ENCODE measurements at places on chromosomes 5 and 9. TPM values are rescaled to one million over a fixed set of nuclear protein-coding genes. Genes with fewer than 3 reads are reported as not detected.
A peak's percentile ranks its signal among the peaks of the same experiment; 100 is the strongest.

- no peaks in the 10 kb centered on the region for H3K36me3 ChIP-seq
- H3K27ac ChIP-seq = no peak overlapping the region
- H3K4me3 ChIP-seq = no peak overlapping the region
- no peaks in the 10 kb centered on the region for H3K27me3 ChIP-seq
Observed at GRCh38 chr9:650362-650761, 191.1 kb upstream of the DMRT1 start.

DNA sequence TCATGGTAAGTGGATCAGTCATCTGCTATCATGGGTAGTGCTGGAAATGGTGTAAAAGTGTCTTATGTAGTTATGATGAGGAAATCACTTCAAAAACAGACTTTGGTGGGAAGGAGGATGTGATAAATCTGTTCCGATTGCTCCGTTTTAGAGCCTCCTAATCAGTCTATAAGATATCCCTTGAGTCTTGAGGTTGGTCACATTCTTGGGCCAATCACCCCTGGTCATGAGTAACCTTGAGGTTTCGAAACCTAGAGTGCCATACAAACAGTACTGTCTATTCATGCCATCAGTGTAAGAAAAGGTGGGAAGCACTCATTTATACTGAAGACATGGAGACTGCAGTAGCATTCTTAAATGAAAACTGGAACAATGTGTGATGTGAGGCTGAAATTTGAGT is 45.8 kb downstream of the LRRTM2 start:
- H3K4me3 ChIP-seq = no peak overlapping the region
- no peaks in the 10 kb centered on the region for H3K27me3 ChIP-seq
- no peak for DNase-seq
- no peaks in the 10 kb centered on the region for H3K36me3 ChIP-seq
- no peak overlapping the region for H3K27ac ChIP-seq

- no peaks in the 10 kb centered on the region for H3K27me3 ChIP-seq
- H3K27ac ChIP-seq = no peak overlapping the region
- peaks cover 14% of the 10 kb centered on the region for H3K36me3 ChIP-seq
- DNase-seq = no peak
- no peaks in the 10 kb centered on the region for H3K4me1 ChIP-seq
- H3K4me3 ChIP-seq = no peak overlapping the region
Observed at GRCh38 chr9:75084081-75084672, 3.8 kb downstream of the NMRK1 start.

GRCh38 chr5:6338135-6338534 is 40.2 kb downstream of the MED10 start:
- no peaks in the 10 kb centered on the region for H3K27me3 ChIP-seq
- H3K4me1 ChIP-seq = no peaks in the 10 kb centered on the region
- DNase-seq = no peak
- no peak overlapping the region for H3K27ac ChIP-seq
- no peaks in the 10 kb centered on the region for H3K36me3 ChIP-seq

DNA sequence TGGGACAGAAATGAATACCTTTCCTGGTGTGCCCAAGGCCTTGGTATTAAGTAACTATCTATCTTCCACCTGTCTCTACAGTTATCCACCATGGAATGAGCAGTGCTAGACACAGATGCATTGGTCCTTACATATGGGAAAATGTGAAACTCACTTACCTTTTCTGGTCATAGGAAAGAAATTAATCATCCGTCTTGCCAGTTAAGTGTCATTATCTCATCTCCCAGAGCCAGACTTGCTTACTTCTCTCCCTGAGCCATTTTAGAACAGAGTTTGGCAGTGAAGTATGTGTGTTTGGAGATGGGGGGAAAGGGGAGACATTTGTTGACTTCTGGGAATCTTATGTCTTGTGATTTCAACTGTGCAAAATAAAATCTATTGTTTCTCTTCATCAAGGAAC is 1211.0 kb upstream of the CDH6 start:
- H3K27ac ChIP-seq = no peak overlapping the region
- H3K4me3 ChIP-seq = no peak overlapping the region
- H3K27me3 ChIP-seq = no peaks in the 10 kb centered on the region

GRCh38 chr9:133545494-133546286 is 11.2 kb downstream of the ADAMTSL2 start:
- H3K27me3 ChIP-seq = no peaks in the 10 kb centered on the region
- no peak for DNase-seq
- no peaks in the 10 kb centered on the region for H3K4me1 ChIP-seq
- no peaks in the 10 kb centered on the region for H3K36me3 ChIP-seq
- H3K4me3 ChIP-seq = no peak overlapping the region
- no peak overlapping the region for H3K27ac ChIP-seq

GRCh38 chr5:132495667-132496190 is 5.2 kb upstream of the IRF1 start:
- DNase-seq = peak; percentile 94
- H3K36me3 ChIP-seq = no peaks in the 10 kb centered on the region
- peak overlapping the region; percentile 92 for H3K27ac ChIP-seq
- H3K4me1 ChIP-seq = peaks cover 43% of the 10 kb centered on the region
- H3K4me3 ChIP-seq = peak overlapping the region; percentile 61

GRCh38 chr5:129174480-129174879 is 79.9 kb downstream of the ISOC1 start:
- no peak for DNase-seq
- H3K36me3 ChIP-seq = no peaks in the 10 kb centered on the region
- H3K27ac ChIP-seq = no peak overlapping the region
- no peaks in the 10 kb centered on the region for H3K27me3 ChIP-seq
- H3K4me1 ChIP-seq = no peaks in the 10 kb centered on the region
- no peak overlapping the region for H3K4me3 ChIP-seq

DNA sequence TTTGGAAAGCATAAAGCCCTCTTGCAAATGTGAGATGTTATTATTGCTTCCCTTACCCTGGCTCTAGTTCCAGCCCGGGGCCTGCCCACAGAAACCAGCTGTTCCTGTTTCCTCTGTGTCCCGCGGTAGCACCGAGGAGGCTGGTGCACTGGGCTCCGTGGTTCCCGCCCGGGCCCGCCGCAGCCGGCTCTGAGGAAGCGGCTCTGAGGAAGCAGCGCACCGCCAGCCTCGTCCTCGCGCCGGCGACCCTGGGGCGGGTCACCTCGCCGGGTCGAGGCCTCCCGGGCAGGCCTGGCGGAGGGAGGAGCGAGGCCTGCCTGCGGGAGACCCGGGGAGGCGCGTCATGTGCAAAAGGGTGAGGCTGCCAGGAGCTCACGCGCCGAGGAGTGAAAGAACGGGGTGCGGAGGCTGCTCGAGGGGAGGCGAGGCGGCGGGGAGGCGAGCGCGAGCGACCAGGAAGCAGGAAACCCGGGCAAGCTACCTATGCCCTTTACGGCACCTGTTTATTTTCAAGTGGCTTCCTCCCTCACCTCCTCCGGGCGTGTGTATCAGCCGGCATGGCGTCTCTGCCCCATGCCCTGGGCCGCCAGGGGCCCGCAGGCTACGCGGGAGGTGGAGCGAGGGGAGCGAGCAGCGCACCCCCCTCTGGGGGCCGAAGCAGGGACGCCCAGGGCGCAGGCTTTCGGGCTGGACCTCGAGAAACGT is 61.3 kb upstream of the MEGF10 start:
- H3K4me1 ChIP-seq = no peaks in the 10 kb centered on the region
- H3K36me3 ChIP-seq = no peaks in the 10 kb centered on the region
- H3K27me3 ChIP-seq = no peaks in the 10 kb centered on the region

GRCh38 chr9:113631137-113631765 is 167.7 kb downstream of the RGS3 start:
- H3K27me3 ChIP-seq = no peaks in the 10 kb centered on the region
- peaks cover 7% of the 10 kb centered on the region for H3K4me1 ChIP-seq
- DNase-seq = no peak
- no peak overlapping the region for H3K4me3 ChIP-seq

DNA sequence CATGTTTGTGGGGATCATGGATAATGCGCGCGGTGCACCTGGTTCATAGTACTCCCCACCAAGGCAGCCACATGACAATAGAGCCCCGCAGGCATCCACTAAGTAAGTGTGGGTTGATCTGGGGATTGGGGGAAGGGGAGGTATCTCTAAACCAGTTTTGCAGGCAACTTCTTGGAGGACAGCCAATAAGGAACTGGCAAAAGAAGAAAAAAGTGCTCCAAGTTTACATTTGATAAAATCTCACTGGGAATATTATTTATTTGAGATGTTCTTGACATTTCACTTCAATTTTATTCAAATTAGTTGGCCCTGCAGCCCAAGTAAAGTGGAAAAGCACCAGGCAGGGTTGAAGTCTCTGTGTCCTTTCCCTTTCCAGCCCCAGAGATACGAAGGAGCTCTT is 8.5 kb downstream of the FBP1 start:
- no peak overlapping the region for H3K27ac ChIP-seq
- peaks cover 9% of the 10 kb centered on the region for H3K36me3 ChIP-seq
- no peak overlapping the region for H3K4me3 ChIP-seq
- peaks cover 57% of the 10 kb centered on the region for H3K4me1 ChIP-seq
- no peak for DNase-seq

- H3K4me1 ChIP-seq = no peaks in the 10 kb centered on the region
- DNase-seq = no peak
Observed at GRCh38 chr5:146427619-146427997, 19.5 kb upstream of the TCERG1 start.

DNA sequence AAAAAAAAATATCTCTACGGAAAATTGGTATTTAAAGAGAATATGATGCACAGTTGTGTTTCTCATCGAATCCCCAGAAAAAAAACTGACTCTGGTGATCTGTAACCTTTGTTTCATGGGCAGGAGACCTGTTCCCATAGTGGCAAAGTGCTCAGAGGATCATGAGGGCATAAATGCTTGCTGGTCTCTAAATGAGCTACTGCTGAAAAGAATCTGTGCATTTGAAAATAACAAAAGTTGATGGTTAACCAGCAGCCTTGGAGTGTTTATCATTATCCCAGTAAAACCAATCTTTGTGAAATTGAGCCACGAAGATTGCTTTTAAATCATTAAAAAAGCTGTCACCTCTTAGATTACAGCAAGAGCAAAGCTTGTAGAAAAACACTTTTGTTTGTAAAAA is 775.4 kb downstream of the MTRR start:
- H3K27me3 ChIP-seq = no peaks in the 10 kb centered on the region
- H3K36me3 ChIP-seq = no peaks in the 10 kb centered on the region
- no peak overlapping the region for H3K27ac ChIP-seq
- no peak overlapping the region for H3K4me3 ChIP-seq

DNA sequence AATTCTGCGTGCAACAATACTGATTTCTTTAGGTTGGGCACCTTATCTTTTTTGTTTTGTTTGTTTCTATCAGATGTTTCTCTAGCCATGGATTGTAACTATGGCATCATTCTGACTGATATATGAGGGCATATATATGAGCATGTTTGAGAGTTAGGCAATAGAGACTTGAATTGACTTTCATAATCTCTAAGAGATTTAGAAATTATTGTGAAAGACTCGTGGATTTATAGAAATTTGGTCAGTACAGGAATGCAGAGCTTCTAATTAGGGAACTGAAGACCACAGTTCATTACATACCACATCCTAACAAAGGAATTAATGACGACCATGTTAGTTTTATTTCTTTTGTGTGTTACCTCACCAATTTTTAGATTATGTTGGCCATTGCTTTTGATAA is 546.0 kb upstream of the GRAMD2B start:
- H3K27me3 ChIP-seq = no peaks in the 10 kb centered on the region
- no peak for DNase-seq
- no peak overlapping the region for H3K4me3 ChIP-seq

DNA sequence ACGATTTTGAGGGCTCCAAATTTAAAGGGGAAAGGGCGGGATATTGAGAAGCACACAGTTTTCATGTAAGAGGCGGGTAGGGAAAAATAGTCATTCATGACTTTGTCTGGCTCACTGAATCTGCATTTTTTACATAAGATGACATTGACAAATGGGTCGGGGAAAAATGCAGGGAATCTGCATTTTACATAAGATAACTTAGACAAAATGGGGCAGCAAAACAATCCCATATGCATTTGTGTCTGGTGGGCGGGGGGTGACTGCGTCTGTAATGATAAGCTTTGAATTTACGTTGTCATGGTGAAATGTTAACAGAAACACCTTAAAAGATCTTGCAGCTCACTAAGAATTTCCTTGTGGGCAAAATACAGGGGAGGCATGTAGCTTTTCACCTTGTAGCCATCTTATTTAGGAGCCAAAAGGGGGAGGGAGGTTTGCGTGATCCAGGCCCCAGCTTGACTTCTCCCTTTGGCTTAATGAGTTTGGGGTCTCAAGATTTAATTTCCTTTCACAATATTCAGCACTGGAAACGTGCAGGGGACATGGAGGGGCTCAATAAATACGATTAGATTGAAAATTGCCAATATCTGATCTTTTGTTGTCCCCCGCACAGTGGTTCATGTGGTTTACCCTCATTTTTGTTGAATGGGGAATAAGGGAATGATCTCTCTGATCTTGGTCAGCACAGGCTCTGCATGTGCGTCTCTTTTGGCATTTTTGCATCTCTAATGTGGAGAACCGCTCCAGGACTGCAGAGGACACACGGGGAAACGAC is 41.1 kb upstream of the GADD45G start:
- H3K36me3 ChIP-seq = no peaks in the 10 kb centered on the region
- DNase-seq = no peak
- H3K4me3 ChIP-seq = no peak overlapping the region
- H3K4me1 ChIP-seq = no peaks in the 10 kb centered on the region
- no peaks in the 10 kb centered on the region for H3K27me3 ChIP-seq

GRCh38 chr5:43581398-43581797 is 21.6 kb upstream of the NNT start:
- no peak overlapping the region for H3K4me3 ChIP-seq
- H3K27me3 ChIP-seq = no peaks in the 10 kb centered on the region
- DNase-seq = no peak
- no peaks in the 10 kb centered on the region for H3K4me1 ChIP-seq
- no peaks in the 10 kb centered on the region for H3K36me3 ChIP-seq
- no peak overlapping the region for H3K27ac ChIP-seq

DNA sequence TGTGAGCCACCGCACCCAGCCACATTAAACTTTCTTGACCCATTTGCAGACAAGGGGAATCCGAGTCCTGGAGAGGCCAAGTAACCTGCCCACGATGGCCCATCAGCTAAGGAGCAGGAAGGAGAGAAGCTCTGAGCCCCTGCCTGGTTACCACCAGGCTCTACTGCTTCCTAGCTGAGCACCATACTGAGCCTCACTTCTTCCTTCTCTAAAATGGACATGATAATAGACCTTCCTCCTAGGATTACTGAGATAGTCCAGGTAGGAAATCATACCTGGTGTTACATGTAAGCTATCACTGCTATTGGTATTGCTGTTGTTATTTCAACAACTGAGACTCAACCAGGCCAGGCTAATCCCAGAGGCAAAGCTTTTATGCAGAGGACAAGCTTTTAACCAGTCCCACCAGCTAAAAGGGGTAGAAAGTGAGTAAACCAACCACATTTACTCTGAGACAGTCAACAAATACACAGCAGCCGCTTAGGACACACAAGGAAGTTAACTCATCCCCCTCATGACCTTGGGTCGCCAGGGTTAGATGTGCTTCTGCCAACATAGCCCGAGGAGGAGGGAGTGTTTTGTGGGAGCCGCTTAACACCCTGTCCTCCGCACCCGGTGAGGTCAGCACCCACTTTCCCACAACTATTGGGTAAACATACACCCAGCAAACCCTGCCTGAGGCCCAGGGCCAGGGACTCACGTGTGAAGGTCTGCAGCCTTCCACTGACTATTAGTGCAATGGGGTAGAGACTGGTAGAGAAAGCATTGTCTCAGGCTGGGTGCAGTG is 20.6 kb upstream of the PTGES start:
- H3K4me1 ChIP-seq = no peaks in the 10 kb centered on the region
- H3K4me3 ChIP-seq = no peak overlapping the region
- peak; percentile 29 for DNase-seq
- no peak overlapping the region for H3K27ac ChIP-seq
- no peaks in the 10 kb centered on the region for H3K36me3 ChIP-seq

The SPATA6L gene
- total RNA-seq = 7.3 TPM

The PLPP7 gene
- 0.18 TPM for total RNA-seq

The THBS4 gene
- 0.24 TPM for total RNA-seq

The CDC37L1 gene
- total RNA-seq = 34.8 TPM

The DAP gene
- 126 TPM for total RNA-seq
